Cortex of kidney (tissue), 1 donor: ENCODE measurements at places on chromosomes 7 and 10.

DNA sequence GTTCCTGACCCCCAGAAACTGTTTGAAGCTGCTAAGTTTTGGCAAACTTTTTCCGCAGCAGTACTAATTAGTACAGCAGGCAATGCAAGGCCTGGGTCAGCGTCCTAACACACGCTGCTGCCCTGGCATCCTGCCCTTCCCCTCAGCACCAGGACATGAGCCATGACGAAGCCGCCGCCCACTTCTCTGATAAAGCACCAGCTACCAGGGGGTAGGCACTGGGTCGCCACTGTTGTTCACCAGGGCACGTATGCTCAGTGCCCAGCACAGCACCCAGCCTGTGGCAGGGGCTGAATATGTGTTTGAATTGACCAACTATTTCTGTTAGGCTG lies 59.5 kb downstream of the CHST15 start:
- DNase-seq: no peak

DNA sequence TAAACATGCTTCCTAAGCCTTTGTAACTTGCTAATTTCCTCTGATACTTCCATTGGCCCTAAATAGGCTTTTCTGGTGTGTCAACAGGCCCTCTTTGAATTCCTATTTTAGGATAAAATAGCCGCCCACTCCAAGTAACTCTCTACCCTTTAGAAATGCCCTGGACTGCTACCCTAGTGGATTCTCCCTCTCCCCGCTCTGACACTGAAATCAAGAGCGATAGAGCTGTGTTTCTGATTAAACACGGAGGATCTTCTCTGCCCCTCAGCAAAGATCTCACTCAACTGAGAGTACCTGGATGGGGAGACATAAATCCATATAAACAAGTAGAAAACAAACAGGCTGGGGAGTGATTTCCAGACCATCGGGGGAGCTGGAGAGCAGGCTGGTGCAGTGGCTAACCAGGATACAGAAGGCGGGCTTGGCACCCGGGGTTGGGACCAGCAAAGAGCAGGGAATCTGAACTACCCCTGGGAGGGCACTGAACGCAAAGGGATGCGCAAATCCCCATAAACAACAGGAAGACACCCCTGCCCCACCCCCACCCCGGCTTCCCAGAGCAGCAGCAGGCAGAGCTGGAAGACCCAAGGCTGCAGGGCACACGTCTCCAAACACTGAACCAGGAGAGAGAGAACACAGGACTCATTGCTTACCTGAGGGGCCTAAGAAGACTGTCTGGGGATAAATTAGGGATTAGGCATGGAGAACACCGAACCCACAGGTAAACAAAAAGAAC lies 2.5 kb downstream of the ASB13 start:
- DNase-seq: no peak

GRCh38 chr7:95509199-95509598 lies 23.5 kb downstream of the ASB4 start:
- DNase-seq: no peak

- no peak for DNase-seq
Measured at GRCh38 chr10:78903341-78903940, 165.3 kb upstream of the ZMIZ1 start.

DNA sequence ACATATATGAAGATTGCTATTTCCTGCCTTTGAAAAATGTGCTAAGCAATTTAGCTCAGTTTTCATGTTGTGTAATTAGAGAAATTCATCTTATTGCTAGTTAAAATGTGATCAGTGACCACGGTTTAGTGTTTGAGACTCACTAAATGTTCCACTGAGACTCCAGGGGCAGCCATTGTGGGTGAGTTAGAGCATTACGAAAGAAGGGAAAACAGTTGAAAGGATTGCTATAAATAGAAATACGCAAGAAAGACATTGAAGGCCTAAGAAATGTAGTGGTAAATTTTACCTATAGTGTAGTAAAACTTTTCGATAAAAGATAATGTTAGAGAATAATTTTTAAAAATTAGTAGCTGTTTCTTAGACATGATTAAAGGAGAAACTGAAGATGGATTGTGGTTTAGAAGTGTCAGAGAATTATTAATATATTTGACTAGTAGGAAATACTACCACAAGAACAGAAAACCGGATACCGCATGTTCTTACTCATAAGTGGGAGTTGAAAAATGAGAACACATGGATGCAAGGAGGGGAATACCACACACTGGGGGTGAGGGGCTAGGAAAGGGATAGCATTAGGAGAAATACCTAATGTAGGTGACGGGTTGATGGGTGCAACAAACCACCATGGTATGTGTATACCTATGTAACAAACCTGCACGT lies 394.5 kb downstream of the SEMA3D start:
- no peak for DNase-seq

DNA sequence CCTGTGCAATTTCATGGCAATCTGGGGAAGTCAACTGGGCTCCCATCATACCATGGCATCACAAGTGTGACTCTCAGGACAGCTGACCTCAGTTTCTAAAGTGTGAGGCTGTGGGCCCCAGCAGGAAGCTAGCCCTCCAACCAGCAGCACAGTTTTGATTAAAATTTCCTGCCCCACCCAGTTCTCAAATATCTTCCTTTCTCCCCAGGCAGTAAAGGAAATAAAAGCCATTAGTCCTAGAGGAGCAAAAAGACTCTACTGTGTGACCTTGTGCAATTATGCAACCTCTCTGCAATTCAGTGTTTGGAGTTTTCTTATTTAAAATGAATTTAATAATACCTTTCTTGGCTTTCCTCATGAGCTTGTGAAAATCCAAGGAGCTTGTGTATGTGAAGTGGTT lies 143.1 kb upstream of the CDCA7L start:
- DNase-seq: no peak

DNA sequence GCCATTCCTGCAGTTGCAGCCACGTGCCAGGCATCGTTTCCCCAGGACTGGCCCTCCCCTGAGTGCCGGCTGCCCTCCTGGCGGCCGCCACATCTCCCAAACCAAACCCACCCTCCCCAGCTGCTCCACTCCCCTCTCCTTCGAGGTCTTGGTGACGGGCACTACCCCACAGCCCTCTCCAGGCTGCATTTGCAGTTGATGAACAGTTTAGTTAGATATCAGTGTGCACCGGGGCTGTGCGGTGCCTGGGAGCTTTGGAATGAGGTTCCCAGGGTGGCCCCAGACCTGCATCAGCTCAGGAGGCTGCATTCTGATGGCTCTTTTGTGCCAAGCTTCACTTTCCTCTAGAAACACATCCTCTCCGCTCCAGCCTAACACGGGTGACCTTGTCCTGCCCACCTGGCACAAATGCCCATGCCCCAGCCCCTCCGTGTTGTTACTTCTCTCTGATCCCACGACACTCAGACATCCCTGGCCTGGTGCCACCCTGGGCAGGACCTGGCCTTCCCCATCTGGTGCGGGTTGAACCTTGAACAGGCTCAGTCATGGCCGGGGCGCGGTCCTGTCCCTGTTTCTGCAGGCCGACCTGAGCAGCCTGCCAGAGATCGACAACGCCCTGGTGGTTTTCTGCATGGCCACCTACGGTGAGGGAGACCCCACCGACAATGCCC lies 14.5 kb downstream of the TMEM120A start:
- DNase-seq: no peak

DNA sequence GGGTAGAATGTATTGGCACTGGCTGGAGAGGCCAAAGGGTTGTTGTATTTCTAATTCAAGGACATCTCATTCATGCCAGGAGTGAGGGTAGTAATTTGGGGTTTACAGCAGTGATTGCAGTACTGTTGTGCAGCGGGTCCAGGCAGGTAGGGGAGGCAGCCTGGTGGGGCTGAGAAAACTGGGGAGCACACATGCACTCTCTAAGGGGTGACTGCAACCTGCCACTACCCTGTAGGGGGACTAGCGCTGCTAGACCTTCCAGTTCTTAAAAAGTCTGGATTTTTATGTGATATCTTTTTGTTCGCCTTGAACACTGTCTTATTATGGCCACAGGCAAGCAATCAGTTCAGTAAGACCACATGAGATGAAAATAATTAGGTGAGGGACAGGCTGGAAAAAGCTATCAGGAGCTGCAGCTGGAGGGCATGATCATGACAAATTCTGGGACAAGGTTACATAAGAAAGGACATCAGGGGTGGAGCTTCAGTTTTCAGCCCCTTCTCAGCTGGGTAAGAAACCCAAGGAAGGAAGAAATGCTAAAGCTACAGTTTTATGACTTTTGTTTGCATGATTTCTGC lies 149.0 kb downstream of the ARHGAP21 start:
- no peak for DNase-seq

DNA sequence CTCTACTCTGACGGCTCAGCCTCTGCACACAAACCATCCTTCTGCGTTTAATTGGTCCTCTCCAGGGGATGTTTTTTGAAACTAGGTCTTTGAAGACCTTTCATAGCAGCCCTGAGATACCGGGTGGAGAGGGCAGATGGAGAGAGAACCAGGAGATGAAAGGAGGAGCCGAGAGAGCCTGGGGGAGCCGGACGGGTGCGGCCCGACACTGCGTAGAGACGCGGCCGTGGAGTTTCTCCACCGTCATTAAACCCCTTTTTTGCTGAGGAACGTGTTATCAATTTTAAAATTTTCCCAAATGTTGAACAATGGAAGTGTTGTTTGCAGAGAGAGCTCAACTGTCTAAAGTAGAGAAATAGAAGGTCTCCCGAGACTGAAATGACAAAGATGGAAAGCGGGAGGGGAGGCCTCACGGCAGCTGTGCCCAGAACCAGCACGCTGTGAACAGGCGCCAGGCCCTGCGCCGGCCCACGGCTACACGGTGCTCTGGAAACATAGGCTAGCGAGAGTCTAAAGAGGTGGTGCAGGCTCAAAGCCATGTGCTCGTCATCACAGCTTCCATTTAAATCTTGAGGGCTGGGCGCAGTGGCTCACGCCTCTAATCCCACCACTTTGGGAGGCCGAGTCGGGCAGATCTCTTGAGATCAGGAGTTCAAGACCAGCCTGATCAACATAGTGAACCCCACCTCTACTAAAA lies 307.0 kb downstream of the PTPRN2 start:
- DNase-seq: no peak

GRCh38 chr10:125024497-125025234 lies 82.7 kb downstream of the ZRANB1 start:
- no peak for DNase-seq

DNA sequence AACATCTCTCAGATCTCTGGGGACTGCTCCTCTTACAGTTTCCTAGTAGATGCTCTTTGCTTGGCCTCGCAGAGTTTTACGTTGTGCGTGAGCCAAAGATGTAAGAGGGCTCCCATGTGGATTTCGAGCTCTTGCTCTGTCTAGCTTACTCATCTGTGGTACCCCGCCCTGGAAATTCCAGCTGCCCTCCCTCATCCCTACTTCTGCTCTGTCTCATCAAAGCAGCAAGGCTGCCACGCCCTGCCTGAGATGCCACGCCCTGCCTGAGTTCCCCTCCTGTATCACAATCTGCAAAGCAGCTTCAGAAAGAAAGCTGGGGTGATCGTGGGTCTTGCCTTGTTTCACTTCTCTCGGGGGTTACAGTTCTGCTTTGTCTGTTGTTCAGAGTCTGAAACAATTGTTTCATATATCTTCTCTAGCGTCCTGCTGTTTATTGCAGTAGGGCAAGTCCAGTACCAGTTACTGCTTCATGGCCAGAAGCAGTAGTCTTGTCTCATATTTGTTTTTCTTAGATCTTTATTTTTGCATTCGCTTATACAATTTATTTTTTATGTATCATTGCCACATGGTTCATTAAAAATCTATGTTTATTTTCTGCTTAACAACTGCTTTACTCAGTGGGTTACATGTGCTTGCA lies 36.1 kb upstream of the CCNY start:
- no peak for DNase-seq

DNA sequence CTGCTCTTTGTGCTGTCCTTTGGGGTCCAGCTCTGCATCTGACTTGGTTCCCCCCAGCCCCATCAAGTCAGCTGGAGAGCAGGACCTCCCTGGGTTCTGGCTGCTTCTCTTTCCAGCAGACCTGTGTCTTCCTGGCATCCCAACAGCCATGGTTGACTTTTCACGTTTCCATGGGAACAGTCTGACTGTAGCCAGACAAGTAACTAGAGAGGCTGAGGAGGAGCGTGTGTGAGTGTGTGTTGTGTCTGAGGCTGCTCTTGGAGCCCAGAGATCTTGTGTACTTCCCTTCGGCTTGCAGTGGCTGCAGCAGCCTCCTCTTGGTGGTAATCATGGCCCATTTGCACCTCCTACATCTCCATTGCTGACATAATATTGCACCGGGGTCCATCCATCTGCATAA lies 332.0 kb downstream of the RPS24 start:
- no peak for DNase-seq
